ENCODE measurements at places on chromosomes 6 and 20.
A peak's percentile ranks its signal among the peaks of the same experiment; 100 is the strongest.

GRCh38 chr20:63969838-63970713 is at the start of gene ZNF512B:
Gene ZNF512B, minus strand, starts transcription at chr20:63969930. Its CDS starts 1,980 bp downstream, at chr20:63967950.
- peak; percentile 59 for DNase-seq

- no peak for DNase-seq
Measured at GRCh38 chr6:152054441-152054840, 247.0 kb downstream of the ESR1 start.

- no peak for DNase-seq
Measured at GRCh38 chr6:129235167-129236000, 352.4 kb downstream of the LAMA2 start.

GRCh38 chr20:49343246-49343645 is 65.4 kb upstream of the ZNFX1 start:
- DNase-seq, result no peak

DNA sequence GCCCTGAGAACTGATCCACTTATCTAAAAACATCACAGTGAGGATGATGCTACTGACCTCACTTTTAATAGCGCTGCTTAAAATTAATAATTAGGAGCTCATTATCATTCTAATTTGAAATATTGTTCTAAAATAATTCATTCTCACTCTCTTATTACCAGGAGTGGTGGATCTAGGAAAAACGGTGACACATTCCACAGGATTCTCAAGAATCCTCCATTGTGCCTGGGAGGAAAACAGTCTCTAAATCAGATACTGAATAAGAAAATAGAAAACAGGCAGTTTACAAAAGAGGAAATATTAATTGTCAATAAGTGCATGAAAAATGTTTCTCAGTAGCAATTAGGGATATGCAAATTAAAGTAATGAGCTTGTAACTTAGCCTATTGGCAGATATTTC is 187.4 kb downstream of the TENT5A start:
- DNase-seq, result no peak

GRCh38 chr6:140130074-140130473 is 755.6 kb upstream of the CITED2 start:
- DNase-seq, result no peak

- DNase-seq, result no peak
Measured at GRCh38 chr6:25068866-25069265, 133.1 kb upstream of the RIPOR2 start.

DNA sequence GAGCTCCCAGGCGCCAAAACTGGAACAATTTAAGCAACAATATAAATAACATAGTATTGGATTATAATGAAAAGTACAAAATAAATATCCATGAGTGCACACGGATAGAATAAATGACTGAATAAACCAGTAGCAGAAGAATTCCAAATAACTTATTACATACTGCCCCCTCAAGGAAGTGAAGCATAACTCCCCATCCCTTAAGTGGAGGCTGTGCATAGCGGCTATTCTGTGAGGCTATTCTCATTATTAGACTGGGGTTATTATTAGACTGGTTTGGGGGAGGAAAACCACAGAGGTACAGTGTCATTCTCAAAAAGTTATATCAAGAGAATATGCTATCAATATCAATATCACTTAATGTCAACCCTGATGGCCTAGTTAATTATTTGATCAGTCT is 94.4 kb upstream of the SIRPA start:
- no peak for DNase-seq

GRCh38 chr6:99119109-99120031 is 171.6 kb upstream of the FBXL4 start:
- no peak for DNase-seq

- peak; percentile 58 for DNase-seq
Measured at GRCh38 chr6:27547157-27548075, 74.5 kb upstream of the ZNF184 start.

GRCh38 chr6:56282391-56282790 is 35.0 kb upstream of the COL21A1 start:
- DNase-seq, result no peak

GRCh38 chr6:151247490-151247889 is 7.7 kb downstream of the AKAP12 start:
- DNase-seq, result no peak

DNA sequence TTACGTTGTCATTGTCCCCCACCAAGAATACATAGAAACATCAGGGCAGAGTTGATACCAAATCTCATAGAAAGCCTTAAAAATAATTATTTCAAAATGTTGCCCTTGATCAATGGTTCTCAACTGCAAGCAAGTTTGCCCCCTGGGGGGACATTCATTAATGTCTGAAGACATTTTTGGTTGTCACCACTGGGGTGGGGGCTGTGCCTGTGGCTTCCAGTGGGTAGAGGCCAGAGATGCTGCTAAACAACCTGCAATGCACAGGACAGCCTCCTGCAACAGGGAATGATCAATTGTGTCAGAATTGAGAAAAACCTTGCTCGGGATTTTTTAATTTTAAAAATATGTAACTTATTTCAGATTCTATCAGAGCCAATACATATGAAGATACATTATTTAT is 130.6 kb upstream of the DOK5 start:
- DNase-seq, result no peak

GRCh38 chr6:88376768-88377387 is 210.7 kb upstream of the CNR1 start:
- no peak for DNase-seq

- no peak for DNase-seq
Measured at GRCh38 chr20:46520976-46521579, 7.7 kb upstream of the ZNF334 start.

DNA sequence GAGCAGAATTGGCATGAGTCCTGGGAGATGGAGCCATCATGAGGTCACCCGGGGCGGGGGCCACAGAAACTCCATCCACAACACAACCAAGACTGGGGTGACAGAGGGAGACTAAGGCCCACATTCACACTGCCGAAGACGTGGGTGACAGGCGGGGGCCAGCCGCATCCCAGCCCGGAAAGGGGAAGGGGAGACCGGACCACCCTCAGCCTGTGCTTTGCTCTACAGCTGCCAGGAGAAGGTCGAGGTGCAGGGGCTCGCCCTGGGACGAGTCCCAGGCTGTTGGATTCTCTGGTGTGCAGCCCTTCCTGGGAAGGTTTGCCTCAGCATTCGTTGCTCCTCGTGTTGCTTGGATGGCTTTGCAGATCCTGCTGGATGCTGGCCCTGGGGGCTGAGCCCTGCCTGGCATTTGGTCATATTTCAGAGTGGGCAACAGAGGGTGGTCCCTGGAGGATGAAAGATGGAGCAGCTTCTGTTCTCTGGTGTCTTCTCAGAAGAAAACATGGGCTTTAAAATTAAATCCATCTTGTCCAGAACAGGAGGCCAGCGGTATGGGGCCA is 328.9 kb downstream of the TAF4 start:
- no peak for DNase-seq

DNA sequence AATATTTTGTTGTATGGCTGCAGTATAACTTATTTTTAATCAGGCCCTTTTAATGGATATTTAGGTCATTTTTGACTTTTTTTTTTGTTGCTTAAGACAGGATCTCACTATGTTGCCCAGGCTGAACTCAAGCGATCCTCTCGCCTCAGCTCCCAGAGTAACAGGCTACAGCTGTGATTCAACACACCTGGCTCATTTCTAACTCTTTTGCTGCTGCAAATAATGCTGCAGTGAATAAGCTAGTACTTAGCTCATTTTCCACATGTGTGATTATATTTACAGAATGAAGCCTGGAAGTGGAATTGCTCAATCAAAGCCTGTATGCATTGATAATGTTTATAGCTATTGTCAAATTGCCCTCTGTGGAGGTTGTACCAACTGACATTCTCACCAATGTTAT is 1.1 kb downstream of the GTSF1L start:
- DNase-seq, result no peak

GRCh38 chr20:53922901-53923314 is 147.5 kb downstream of the BCAS1 start:
- DNase-seq, result no peak

GRCh38 chr20:8082025-8082424 is 50.0 kb upstream of the PLCB1 start:
- DNase-seq, result no peak

DNA sequence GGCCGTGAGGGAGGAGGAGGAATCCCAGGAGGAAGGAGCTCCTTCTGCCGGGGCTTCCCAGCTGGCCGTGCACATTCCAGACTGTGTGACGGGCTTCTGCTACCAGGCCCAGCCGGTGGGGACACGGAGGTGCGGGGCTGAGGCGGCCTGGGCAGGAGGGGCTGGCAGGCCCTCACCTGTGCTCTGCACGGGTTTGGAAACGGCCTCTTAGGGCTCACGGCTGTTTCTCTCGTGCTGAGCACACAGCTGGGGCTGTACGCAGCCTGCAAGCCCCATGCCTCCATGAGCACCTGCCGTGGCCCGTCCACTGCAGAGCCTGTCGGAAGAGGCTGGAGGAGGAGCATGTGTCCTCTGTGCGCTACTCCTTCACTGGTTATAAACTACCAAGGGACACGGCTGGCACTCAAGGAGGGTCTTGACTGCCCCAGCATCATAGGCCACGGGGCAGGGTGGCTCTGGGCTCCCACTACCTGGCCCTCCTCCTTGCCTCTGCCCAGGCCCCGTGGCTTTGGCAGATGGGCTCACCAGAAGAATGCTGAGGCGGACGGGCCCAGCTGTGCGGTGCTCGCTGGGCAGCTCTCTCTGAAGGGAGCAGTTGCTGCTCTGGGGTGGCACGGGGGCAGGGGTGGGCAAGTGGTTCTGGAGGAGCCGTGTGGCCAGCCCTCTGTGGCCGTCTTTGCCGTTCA is 15.8 kb downstream of the NPEPL1 start:
- no peak for DNase-seq

GRCh38 chr6:71886184-71887005 is at the start of gene RIMS1:
Gene RIMS1, plus strand, starts transcription at chr6:71886550. Its CDS starts 474 bp downstream, at chr6:71887024.
- DNase-seq, result no peak

DNA sequence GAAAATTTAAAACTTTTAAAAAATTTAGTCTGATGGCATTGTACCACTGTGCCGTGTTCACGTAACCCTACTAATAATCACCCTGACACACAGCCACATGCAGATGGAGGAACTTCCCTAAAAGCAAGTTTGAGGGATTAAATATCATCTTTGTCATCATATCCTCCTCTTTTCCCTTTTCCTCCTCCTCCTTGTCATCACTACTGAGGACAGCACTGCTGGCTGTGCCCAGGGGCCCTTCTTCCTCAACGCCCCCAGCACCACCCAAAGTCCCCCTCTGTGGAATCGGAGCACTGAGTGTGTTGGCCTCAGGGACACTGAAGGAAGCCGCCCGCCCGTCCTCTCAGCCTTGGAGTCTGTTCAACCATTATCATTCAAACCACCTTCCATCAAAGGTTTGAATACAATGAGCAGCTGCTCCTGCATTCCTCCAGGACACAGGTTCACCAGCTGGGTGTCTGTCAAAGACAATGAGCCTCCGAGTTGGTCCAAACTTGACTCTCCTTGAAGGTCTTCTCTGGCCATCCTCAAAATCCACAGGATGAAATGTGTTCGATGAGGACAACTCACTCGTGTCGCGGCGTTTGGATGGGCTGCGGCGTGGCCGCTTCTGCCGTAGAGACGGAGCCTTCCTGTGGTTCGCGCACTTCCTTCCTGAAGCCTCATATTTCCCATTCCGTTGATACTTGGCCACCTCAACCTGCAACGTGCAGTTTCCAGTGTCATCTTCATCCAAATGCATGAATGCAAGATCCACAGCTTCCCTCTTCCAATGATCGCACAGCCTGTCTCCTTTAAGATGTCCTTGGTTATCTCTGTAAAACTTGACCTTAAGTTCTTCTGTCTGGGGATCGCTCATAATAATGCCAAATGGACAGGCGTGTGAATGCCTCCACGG is 23.3 kb downstream of the NQO2 start:
- DNase-seq, result no peak

DNA sequence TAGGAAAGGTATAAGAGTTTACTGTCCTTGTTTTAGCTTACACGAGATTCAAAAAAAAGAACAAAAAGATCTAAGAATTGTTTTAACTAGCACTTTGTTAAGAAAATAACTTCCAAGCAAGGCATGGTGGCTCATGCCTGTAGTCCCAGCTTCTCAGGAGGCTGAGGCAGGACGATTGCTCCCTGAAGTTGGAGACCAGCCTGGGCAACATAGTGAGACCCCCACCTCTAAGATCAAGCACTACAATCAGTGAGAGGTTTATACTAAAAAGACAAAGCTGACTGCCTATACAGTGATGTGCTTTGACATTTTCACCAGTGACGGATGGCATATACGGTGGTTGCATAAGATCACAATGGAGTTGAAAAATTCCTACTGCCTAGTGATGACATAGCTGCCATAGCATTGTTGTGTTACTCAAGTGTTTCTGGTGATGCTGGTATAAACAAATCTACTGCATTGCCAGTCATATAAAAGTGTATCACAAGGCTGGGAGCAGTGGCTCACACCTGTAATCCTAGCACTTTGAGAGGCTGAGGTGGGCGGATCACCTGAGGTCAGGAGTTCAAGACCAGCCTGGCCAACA is 68.6 kb downstream of the B4GALT5 start:
- no peak for DNase-seq

DNA sequence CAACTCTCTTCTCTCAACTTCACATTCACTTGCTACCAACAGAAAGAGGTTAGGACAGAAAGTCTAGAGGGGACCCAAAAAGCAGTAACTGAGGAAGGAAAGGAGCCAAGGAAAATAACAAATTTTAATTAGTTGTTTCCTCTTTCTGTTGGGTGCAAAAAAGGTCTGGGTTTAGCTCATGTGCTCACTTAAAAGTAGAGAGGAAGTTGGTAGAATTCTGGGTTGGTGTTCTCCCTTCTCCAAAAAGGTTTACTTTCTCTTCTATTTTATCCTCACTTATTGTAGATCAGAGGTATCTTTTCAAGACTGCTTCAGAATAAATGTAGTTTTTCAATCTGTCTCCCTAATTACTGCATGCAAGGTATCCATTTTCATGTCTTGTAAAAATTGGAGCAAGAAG is 42.8 kb downstream of the MAP3K7 start:
- no peak for DNase-seq

DNA sequence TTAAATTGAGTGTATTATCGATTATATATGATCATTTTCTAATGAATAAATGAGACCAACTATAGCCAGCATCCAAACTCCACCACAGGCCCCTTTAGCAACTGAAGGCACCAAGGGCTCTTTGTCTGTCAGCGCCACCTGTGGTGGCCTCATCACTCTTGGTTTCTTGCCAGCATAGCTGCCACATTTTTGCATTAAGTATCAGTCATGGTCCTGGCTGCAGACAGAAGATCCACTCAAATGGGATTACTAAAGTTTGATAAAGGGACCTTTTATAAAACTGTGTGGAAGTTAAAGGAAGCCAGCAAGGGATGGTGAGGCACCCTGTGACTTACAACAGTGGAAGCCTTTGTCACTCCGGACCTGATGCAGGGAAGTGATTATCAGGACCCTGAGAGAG is 162.9 kb downstream of the C6orf118 start:
- no peak for DNase-seq

GRCh38 chr6:123640567-123641187 is 3.9 kb upstream of the TRDN start:
- DNase-seq, result no peak

- no peak for DNase-seq
Measured at GRCh38 chr20:20248620-20249200, 119.2 kb upstream of the INSM1 start.
